ENCODE measurements at places on chromosomes 6 and 20.

DNA sequence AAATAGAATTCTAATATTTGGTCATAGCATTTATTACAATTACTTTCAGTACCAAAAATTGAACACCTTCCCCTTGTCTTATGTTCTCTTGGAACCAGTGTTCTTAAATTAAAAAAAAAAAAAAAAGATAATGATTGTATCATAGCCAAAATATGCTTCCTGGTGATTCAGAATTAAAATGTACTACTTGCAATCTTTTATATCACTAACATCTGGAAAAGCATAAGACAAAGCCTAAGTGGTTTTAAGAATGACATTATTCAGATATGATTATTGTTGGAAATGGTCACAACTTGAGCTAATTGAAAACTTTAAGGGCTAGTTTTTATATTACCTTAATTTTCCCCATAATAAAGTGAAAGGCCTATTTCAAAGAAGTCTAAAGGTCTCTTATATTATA lies 493.3 kb upstream of the MARCKS start:
- DNase-seq: no peak

- no peak for DNase-seq
These were observed 42.3 kb downstream of the VGLL2 start for GRCh38 chr6:117307655-117308054.

DNA sequence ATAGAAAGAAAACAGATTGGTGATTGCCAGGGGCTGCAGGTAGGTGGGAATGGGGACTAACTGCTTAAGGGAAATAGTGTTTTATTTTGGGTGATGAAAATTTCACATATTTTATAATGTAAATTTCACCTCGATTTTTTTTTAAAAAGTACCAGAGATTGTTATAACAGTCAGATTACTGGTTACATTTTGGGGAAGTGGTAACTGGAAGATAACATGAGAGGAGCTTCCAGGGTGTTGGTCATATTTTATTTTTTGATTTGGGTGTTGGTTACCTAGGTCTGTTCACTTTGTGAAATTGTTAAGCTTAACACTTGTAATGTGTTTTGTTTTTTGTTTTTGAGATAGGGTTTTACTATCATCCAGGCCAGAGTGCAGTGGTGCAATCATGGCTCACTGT lies 17.2 kb upstream of the CRIP3 start:
- DNase-seq: no peak

DNA sequence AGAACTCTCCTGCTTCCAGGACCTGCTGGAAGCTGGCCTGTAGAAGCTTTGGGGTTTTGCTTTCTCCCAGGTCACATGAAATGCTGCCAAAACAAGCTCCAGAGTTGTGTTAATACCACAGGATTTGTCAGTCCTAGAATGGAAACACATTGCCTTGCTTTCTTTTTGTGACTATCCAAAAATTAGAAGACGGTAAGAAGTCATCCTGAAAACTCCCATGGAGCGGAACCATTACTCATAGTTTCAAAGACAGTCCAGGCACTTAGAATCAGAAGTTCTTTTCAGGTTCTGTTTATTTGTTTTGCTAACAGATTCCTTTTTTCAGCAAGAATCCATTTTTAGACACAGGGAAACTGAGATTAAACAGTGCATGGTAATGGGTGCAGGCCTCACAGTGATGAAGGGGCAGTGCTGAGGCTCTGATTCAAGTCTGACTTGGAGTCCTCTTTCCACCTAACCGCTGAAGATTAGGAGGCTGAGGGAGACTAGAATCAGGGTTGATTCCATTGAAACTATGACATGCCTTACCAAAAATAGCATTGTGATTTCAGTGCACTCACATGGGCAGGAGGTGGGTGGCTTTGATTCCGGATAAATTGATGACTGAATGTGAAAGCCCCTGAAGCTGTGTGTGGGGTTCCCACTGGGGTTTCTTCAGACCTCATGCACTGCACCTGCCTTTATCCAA lies 72.2 kb upstream of the NAA20 start:
- DNase-seq: no peak

- no peak for DNase-seq
These were observed 98.7 kb downstream of the TRIM27 start for GRCh38 chr6:28824793-28825731.

- DNase-seq: no peak
These were observed 23.4 kb downstream of the TNFRSF21 start for GRCh38 chr6:47286301-47286700.

GRCh38 chr20:23143986-23144690 lies 58.0 kb upstream of the CD93 start:
- no peak for DNase-seq

GRCh38 chr6:156437121-156437879 lies 339.9 kb upstream of the ARID1B start:
- DNase-seq: no peak

- DNase-seq: no peak
These were observed 158.7 kb downstream of the TMEM200A start for GRCh38 chr6:130524552-130524951.

DNA sequence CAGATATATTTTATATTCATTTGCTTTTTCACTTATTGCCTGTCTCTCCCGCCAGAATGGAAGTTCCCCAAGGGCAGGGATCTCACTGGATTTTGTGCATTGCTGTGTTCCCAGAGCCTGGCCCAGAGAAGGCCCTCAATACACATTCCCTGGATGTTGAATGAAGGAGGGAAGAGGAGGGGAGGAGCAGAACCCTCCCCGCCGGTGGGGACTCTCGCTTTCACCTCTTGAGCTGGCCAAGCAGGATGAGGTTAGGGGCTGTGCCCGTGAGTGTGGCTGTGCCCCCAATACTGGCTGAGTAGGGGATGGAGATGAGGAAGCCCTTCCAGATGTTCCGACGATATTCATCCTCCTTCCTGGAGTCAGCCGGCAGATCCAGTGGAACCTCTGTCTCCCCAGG lies 45.5 kb upstream of the OCSTAMP start:
- no peak for DNase-seq

DNA sequence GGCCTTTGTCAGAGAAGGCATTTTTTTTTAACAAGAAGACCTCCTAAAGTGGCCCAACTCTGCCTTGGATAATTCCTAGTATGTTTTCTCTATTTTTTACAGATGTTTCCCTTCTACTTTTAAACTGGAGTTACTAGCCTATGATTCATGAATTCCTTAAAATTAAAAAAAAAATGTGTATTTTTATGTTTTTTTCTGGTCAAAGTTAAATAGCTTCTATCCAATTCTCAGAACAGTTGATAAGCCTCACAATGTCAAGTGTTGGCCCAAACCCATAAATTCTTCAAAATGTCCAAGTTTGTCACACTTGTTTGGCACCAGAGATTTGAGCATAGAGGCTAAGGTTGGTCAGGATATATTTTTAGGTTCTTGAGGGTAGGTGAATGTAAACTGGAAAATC lies 64.0 kb downstream of the JAG1 start:
- no peak for DNase-seq

- no peak for DNase-seq
These were observed 48.1 kb downstream of the TCP11 start for GRCh38 chr6:35093118-35093445.

GRCh38 chr6:157814883-157815282 lies 8.2 kb upstream of the SNX9 start:
- no peak for DNase-seq

GRCh38 chr6:23181356-23182110 lies 612.2 kb downstream of the HDGFL1 start:
- DNase-seq: no peak

- no peak for DNase-seq
These were observed 92.9 kb upstream of the SHLD1 start for GRCh38 chr20:5657190-5657875.

DNA sequence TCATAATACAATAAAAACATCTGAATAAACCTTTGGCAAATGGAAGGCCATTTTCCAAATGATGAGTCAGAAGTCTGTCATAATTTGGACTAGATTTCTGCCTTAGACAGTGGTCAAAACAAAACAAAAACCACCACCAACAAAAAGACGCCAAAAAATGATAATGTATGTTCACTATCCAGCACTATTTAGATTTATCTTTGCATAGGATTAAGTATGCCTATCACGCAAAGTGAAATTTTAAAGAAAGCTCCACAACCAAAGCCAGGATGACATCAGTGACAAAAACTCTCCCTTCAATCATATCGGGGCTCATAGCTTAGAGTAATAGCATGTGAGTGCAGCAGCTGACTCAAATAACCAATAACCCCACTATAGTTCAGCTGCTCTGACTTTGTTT lies 201.9 kb downstream of the MOXD1 start:
- DNase-seq: no peak

GRCh38 chr6:117397536-117398227 lies 28.1 kb downstream of the ROS1 start:
- no peak for DNase-seq

DNA sequence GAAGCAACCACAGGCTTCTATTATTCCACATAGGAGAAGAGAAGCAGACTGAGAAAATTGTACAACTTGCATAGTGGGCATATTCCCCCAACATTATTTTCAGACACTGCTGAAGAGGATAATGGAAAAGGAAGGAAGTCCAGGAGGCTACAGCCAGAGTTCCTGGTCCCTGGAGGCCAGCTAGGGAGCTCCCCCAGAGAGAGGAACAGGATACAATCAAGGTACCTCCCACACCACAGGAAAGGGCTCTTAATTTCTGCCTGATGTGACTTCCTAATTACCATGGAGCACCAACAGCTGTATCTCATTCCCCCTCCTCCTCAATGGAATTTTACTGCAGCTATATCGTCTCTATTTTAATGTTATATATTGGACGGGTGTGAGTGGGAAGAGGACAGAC lies 594.3 kb upstream of the NRSN1 start:
- no peak for DNase-seq

GRCh38 chr20:39563349-39563748 lies 601.2 kb downstream of the DHX35 start:
- no peak for DNase-seq

DNA sequence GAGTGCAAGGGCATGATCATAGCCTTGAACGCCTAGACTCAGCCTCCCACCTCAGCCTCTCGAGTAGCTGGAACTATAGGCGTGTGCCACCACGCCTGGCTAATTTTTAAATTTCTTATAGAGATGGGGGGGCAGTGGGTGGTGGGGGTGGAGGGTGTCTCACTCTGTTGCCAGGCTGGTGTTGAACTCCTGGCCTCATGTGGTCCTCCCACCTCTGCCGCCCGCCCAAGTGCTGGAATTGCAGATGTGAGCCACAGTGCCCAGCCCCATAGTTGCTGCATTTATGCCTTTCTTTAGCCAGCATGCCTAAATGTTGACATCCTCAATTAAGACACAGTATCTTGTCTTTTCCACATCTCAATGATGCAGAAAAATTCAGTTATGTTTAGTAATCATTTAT lies 171.1 kb downstream of the ARID1B start:
- DNase-seq: no peak

GRCh38 chr6:148465670-148466069 lies 123.0 kb downstream of the SASH1 start:
- DNase-seq: no peak

- no peak for DNase-seq
These were observed 35.5 kb upstream of the AFDN start for GRCh38 chr6:167791091-167791779.

DNA sequence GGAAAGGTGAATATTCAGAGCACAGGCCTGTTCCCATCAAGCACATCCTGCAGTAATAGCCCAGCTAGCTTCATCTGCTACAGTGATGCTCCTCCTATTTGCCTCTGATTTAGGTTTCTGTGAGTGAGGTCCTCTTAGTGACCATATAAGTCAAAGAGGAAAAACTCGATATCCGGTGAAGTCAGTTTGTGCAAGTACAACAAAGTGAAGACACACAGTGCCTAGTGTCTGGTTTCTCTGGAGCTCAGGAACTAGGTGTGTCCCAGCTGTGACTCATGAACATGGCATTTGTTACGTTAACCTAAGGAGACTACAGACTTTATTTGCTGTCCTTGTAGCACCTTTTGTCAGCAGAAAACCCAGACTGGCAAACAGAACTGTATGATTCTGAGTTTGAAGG lies 33.9 kb downstream of the EDN1 start:
- no peak for DNase-seq

- peak; percentile 97 for DNase-seq
These were observed 43.7 kb upstream of the HFE start for GRCh38 chr6:26043384-26044139.

- no peak for DNase-seq
These were observed 105.3 kb upstream of the KCNG1 start for GRCh38 chr20:51128198-51128597.

DNA sequence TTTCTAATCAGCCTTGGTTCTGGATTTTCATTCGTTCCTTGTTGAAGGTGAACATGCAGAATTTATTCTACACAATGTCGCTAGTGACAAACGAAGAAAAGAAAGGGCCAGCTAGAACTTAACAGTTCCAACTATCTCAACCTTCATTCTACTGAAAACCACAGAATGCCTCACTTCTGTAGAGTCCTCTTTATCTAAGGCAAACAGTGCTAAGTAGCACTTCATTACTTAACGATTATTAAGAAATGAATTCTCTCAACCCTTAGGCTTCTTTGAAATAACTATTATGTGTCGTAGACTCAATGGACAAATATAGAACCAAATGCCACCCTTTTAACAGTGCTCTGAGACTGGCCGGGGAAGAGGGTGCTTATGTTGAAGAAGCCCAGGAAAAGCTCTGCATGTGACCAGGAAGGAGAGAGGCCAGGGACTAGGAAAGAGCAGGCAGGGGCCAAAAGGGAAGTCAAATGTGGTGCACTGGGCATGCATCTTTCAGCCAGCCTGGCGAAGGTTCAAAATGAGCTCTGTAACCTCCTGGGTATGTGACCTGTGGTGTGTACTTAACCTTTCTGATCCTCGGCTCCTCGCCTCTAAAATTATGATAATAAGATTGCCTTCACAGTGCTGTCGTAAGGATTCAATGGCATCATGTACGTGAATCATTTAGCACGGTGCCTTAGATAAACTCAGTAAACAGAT lies 55.4 kb upstream of the BMP2 start:
- DNase-seq: no peak

DNA sequence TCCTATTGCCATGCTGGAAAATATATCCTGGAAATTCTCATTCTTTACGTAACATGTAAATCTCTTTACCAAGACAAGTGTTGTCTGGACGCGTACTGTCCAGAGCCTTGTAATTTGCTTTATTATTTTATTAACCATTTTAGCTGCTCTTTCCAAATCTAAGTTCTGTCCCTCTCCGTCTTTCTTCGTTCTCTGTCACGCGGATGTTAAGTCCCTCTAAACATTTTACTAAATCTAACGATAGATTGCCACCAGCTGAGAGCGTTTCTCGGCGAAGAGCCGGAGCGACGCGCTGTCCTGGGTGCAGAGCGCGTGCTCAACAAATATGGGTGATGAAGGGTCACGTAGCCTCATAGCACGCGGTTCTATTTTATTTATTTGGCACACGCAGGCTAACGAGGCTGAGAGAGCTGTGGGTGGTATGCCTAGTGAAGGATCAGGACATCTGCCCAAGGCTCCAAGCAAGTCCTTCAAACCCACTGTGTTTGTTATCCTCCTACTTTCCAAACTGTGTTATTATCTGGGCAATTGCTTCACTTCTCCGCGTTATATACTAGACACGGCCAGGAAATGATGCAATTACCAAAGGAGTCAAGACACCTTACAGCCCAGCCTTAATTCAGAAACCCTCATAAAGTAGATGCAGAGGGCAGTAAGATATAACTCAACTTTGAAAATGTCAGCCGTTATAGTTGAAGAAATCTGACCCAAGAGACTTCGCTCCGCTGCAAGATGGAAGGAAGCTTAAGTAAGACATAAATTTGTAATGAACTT lies 10.0 kb upstream of the NCOA7 start:
- DNase-seq: peak; percentile 89

- DNase-seq: no peak
These were observed 70.7 kb upstream of the TAB2 start for GRCh38 chr6:149246691-149247384.

Data from T-helper 2 cell (primary cell).